ENCODE measurements at places on chromosomes 2 and 18. TPM values are rescaled to one million over a fixed set of nuclear protein-coding genes. Genes with fewer than 3 reads are reported as not detected.

- DNase-seq = no peak
Measured at GRCh38 chr18:53056064-53056463, 716.1 kb downstream of the DCC start.

- no peak for DNase-seq
Measured at GRCh38 chr2:203453858-203454451, 81.1 kb downstream of the RAPH1 start.

ADGRF3 gene
- total RNA-seq = 0.25 TPM

DNA sequence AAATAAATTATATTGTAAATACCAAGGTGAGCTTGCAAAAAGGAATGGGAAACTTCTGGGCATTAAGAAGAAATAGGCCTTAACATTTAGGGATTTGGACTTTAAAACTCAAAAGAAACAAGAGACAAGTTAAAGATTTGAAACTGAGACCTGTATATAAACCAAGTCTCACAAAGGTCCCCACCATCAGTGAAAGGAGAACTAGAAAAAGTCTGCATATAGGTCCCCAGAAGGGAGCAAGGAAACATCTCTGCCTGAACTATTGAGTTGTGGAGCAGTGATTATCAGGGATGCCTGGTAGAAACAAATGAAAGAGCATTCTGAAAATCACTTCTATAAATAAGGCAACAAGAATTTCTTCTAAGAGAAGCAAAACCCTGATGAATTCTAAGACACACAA lies 30.5 kb upstream of the ITGAV start:
- DNase-seq = no peak

DNA sequence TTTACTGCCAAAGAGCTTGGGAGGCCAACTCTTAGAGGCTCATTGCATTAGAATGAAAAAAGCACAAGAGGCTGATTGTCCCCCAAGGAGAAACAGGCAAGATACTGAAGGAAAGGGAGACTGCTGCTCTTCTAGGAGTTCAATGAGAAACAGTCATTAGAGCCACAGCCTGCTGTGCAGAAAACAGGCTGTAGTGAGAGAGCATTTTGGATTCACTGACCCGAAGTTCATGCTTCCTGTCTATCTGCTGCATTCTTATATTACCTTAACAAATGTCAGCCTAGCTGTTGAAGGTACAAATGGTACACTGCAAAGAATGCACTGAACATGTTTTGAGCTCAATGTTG lies 423.3 kb downstream of the SETBP1 start:
- DNase-seq = no peak

REG3A gene
- not detected for total RNA-seq
